Pulmonary artery endothelial cell (primary cell): ENCODE measurements at places on chromosomes 7 and 10. TPM values are rescaled to one million over a fixed set of nuclear protein-coding genes. Genes with fewer than 3 reads are reported as not detected.

The CCNJ gene
- 23.4 and 25.1 TPM in 2 replicates for total RNA-seq

The DNAJB12 gene
- total RNA-seq: 26.2 and 27.8 TPM in 2 replicates

The STEAP1 gene
- 18.6 and 40.1 TPM in 2 replicates for total RNA-seq

The RASSF4 gene
- 8.8 and 12.3 TPM in 2 replicates for total RNA-seq

The GJC3 gene
- not detected in 2 replicates for total RNA-seq

The IDI2 gene
- total RNA-seq: not detected in 2 replicates

The TUBB8 gene
- not detected in 2 replicates for total RNA-seq

The ACHE gene
- 0.33 and 0.81 TPM in 2 replicates for total RNA-seq

The GIMAP5 gene
- total RNA-seq: 2.1 and 4.4 TPM in 2 replicates

The SFXN4 gene
- 16.7 and 19.0 TPM in 2 replicates for total RNA-seq

The RNF32 gene
- total RNA-seq: 0.14 and 0.33 TPM in 2 replicates

The NPTX2 gene
- total RNA-seq: 0.26 and 0.74 TPM in 2 replicates

The TEX36 gene
- not detected in 2 replicates for total RNA-seq

The C10orf105 gene
- total RNA-seq: not detected in 2 replicates
